ENCODE measurements at places on chromosomes 1 and 21. TPM values are rescaled to one million over a fixed set of nuclear protein-coding genes. Genes with fewer than 3 reads are reported as not detected.

DNA sequence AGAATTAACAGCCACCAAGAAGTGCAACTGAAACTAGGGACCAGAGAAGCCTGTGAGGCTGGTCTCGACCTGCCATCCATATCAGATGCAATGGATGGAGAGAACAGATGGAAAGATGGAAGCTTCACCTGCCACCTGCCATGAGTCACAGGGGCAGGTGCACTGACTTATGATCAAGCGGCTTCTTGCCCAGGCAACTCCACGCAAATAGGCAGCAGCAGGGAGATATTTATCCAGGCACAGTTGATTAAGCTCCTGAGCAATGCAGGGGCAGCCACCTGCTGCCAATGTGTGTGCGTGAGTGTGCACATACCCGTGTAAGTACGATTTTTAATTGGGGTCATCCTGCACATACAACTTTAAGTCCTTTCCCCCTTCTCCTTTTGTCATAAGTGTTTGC lies 174.2 kb downstream of the PTPRU start:
- no peak for DNase-seq

DNA sequence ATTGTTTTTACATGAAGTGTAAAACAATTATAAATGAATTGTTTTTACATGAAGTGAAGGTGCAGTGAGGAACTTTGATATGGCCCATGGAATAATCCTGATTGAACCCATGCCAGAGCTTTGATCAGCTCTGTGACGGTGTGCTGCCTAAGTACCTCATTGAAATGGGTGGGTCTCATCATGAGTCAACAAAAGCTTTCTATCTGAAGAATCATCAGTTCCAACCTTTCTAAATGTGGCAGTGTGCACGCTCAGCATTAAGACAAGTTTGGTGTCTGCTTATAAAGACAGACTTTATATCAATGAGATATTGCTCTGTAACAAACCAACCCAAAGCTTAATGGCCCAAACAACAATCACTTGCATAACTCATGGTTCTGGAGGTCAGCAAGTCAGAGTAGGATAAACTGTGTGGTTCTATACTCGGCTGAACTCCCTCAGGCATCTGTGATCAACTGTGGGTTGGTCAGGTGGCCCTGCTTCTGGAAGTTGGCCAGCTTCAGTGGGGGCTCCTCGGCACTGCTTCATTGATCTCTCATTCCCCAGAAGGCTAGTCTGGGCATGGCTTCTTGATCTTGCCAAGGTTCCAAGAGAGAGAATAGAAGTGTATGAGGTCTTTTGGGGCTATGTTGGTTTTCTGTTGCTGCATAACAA lies 258.0 kb downstream of the LTN1 start:
- DNase-seq, result no peak

- no peak for DNase-seq
Observed at GRCh38 chr1:243790404-243790803, 59.6 kb downstream of the AKT3 start.

- peak; percentile 47 for DNase-seq
Observed at GRCh38 chr21:45415943-45416611, 11.1 kb downstream of the COL18A1 start.

DNA sequence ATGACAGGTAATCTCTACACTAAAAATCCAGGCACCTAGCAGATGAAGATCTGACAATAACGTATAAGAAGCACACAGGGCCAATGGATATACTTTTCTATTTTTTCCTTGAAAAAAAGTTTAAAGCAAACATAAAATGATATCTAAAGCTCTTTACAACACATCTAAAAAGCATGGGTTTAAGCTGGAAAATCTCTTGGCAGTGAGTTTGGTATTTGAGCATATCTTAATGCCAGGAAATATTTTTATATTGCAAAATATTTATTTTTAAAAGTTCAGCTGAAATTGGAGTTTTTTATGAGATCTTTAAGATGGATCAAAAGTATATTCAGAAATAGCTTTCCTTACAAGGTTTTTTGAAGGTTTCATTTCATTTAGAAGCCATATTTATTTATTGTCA lies 40.5 kb downstream of the SLC5A9 start:
- DNase-seq, result no peak

- no peak for DNase-seq
Observed at GRCh38 chr1:164311377-164311776, 247.6 kb upstream of the PBX1 start.

The RNU1-1 gene
- 13,769 TPM for total RNA-seq

DNA sequence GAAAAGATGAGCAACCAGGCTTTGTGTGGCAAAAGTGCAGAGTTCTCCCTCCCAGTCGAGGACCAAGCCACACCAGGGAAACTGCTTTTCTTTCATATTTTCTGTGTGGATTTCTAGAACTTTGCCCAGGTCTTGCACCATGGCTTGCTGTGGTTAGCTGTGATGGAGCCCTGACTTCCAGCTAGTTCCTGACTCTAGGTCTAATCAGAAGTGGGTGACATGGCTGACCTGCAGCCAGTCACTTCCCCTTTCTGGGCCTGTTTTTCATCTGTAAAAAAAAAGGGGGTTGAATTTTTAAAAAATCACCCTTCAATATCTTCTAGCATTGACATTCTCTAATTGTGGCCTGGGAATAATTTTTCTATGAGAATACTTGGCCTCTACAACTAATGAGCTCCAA lies 491.2 kb upstream of the USP24 start:
- no peak for DNase-seq

- DNase-seq, result no peak
Observed at GRCh38 chr1:82947278-82947677, 1051.7 kb downstream of the TTLL7 start.

GRCh38 chr1:214214851-214215250 lies 66.1 kb upstream of the SMYD2 start:
- DNase-seq, result no peak

The C8B gene
- not detected for total RNA-seq

DNA sequence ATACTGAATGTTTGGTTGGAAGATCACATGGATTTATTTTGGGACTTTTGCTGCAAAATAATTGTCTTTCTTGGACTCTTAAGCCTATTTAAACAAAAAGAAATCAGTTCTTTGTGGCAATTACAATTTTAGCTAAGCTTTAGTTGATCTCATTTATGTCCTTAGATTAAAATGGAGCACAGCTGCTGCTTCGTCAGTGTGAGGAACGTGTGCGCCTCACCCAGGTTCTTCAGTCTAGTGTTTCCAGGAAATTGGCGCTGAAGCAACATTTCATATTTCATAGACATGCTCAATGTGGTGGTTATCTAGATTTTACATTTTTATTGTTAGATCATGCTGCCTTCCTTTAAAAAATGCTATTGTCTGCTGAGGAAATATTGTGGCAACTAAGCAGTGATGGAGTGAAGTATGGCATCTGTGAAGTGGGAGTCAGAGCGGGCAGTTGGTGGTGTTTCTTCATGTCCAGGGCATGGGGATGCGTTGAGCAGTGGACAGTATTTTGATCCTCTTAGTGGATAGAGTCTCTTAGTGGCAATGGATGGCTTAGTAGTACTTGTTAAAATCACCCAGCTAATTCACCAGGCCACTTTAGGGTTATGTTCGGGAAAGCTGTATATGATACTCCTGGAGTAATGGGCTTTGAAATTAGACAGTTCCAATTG lies 5.6 kb downstream of the DDI2 start:
- no peak for DNase-seq

The CASQ2 gene
- 6.5 TPM for total RNA-seq

The LDLRAD2 gene
- 0.13 TPM for total RNA-seq

The CD247 gene
- total RNA-seq, result 5.2 TPM

- no peak for DNase-seq
Observed at GRCh38 chr1:54016343-54017282, 1.4 kb downstream of the LDLRAD1 start.

The ADAMTS1 gene
- total RNA-seq, result 128 TPM

DNA sequence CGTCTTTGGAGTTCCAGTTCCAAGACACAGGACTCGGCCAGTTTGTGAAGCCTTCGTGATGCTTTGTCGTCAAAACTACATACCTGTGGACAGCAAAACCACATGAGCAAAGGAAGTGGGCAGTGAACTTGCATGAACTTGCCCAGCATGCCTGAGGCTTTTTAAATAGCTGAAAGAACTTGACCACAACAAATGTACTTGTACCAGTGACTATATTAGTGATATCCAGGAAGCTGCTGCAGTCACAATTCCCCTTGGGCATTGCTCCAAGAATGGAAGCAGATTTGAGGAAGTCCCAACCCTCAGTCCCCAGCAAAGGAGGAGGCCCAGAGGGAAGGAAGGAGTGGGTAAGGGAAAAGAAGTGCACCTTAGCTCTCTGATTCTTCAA lies 2.6 kb downstream of the FUCA1 start:
- no peak for DNase-seq

The FAM163A gene
- total RNA-seq, result not detected

Data from sciatic nerve (tissue), 2 donors.